ENCODE measurements at places on chromosomes 11 and 22. TPM values are rescaled to one million over a fixed set of nuclear protein-coding genes. Genes with fewer than 3 reads are reported as not detected.

DNA sequence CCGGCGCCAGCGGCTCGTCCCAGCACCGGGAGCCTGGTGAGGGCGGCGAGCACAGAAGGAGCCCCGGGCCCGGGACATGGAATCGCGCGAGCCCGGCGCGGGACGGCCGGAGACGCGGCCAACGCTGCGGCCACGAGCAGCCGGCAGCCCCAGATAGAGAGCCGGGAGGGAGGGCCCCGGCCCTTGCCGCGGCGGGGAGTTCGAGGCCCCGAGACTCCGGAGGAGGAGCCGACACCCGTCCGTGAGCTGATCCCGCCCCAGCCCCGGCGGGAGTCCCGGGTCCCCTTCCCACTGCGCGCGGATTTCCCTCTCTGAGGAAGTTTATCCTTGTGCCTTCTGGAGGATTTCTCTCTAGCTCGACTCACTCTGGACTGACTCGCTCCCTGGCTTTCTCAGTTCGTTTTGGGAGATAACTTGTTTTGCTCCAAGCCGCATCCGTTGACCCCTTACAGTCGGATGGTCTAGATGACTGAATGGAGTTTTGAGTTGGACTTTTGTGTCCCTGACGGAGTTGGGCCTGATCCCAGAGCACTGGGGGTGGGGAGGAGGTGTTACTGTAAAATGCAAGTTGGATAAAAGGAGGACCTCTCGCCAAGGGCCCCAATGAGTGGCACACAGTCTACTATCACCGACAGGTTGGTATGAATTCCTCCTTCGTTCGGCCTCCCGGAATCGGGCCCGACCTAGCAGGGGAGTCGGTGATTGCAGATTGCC is 585 bp downstream of the ARHGEF12 start:
- no peak for DNase-seq

GRCh38 chr11:63942803-63943202 is 4.0 kb downstream of the NAA40 start:
- no peak for DNase-seq

GRCh38 chr11:2752923-2753322 is 53.1 kb upstream of the KCNQ1OT1 start:
- DNase-seq, result no peak

GRCh38 chr11:25981998-25982397 is 349.9 kb upstream of the ANO3 start:
- DNase-seq, result peak; percentile 48

DNA sequence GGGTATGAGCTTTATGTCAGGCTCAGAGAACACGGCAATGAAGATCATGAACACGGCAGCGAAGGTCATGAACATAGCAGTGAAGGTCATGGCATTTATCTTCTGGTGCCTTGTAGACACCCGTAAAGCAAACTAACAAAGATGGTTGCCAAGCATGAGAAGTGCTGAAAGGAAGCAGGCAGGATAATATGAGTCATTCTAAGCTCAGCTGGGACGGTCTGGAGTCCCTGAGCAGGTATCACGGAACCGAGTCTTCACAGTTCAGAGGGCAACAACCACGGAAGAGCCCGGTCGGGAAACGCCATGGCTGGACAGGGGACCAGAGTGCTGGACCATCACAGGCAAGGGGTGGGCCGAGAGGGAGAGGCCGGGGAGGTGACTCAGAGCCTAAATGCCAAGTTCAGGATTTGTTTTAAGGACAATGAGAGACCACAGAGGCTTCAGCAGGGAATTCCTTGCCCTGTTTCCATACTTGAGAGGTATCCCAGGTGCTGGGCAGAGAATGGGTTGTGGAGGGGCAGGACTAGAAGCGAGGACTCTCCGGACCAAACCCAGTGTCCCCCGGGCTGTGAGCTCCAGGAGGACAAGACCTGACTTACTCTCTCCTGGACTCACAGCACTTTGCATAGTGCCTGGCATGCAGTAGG is 13.1 kb upstream of the MS4A10 start:
- DNase-seq, result no peak

DNA sequence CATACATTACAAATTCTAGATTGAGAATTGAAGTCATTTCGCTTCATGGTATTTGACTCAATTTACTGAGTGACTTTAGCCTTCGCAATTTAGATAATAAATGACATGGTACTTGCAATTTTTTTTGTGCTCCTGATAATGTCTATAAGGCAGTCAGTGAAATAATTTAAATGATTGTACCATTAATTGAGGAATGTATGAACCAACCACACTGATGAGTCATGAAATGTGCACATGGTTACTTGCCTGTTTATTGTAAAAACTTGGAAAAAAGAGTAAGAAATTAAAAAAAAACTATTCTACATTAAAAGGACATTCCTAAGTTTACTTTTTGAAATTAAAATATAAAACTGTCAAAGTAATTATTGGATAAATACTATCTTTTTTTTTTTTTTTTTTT is 43.3 kb downstream of the DNAJC24 start:
- no peak for DNase-seq

GRCh38 chr11:66491315-66491935 is 11.2 kb downstream of the DPP3 start:
- DNase-seq, result no peak

- DNase-seq, result no peak
Observed at GRCh38 chr11:65504674-65505465, 6.0 kb downstream of the MALAT1 start.

DNA sequence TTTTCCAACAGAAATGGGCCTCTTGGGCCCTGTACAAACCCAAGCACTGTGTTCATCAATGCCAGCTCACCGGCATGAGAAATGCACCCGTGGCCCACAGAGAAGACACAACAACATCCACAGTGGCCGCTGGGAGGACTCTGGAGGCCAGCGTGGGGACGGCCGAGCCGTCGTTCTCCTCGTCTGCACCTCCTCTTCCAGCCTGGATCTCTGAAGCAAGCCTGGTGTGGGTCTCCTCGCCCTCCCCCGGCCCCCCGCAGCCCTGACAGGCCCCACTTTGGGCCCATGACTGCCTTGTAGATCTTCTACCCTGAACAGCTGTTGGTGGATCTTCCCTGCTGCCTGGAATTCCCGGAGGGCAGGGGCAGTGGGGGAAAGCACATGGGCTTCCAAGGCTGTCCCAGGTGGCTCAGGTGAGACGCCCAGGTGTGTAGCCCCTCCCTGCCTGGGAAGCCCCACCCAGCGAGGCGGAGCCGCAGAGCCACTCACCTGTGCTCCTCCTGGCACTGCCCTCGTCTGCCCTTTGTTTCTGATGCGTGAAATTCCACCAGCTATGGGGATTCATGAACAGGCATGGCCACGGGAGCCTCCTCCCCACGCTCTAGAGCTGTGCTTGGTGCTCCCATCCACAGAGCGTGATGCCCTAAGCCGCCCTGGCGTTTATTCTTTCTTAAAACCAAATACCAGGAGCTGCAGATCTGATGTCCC is 225.9 kb downstream of the BRD1 start:
- DNase-seq, result no peak

DNA sequence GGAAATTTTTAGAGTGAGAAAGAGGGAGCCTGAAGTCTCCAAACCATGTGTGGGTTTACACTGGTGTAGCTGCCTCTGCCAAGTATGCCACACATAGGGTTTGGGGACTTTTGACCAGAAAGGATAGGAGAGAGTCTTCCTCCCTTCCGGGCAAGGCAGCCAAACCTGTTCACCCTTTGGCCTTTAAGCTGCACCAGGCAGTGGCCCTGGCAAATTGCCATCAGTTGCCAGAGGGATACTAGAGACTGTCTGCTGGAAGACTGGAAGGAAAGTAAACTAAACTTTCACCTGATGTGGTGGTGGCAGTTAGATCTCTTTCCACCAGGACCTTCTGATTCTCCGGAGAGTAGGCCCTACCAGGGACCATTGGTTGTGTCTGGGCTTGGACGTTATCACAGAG is 1263.2 kb downstream of the FAM181B start:
- no peak for DNase-seq

DNA sequence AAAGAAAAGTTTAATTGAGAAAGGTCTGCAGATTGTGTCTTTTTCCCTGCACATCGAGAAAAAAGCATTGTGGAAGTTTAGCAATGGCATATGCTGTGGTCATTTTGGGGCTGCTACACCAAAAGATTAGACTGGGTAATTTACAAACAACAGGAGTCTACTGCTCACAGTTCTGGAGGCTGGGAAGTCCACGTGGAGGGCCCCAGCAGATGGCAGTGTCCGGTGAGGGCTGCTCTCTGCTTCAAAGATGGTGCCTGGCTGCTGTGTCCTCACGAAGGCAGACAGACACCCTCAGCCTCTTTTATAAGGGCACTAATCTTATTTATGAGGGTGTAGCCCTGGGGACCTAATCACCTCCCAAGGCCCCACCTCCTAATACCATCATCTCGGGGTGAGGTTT is 21.1 kb downstream of the PHF21B start:
- DNase-seq, result no peak

DNA sequence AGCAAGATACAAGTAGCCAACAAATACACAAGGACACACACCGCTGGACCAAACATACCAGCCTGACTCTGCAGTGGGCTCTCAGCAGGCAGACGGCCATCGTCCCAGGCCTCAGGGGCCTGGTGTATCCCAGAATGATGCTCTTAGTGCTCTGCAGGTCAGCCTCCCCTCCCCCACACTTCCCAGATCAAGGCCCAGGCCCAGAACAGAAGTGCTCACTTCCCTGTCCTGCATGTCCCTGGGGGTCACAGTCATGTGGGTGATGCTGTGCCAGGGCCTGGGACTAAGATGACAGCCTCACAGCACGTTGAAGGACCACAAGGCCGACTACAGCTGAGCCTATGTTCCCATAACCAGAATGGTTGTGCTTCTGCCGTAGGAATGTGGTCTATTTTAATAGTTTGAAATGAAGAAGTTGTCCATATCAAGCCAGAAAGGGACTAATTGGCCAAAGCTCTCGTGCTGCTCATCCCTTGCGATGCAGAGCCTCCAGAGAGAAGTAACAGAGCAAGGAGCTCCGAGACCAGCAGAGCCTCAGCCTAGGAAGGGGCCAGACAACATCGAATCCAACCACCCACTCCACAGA is 48.6 kb downstream of the GAB4 start:
- DNase-seq, result no peak

- DNase-seq, result no peak
Observed at GRCh38 chr22:38613588-38613987, 42.6 kb downstream of the FAM227A start.

DNA sequence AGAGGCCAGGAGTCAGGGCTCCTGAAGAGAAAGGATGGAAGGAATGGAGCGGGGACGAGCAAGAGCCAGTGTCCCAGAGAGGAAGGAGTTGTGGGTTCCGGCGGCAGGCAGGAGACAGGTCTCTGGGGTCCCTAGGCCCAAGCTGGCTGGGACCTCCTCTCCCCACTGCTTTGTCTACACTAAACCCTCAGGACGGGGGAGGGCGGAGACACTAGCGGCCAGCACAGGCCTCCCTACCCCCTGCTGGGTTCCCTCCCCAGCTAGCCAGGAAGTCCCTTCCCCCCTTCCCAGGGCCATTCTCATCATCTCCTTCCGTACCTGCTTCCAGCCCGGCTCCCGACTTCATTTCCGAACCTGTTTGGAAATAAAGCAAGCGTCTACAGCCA is 79.5 kb downstream of the ST3GAL4 start:
- no peak for DNase-seq

DNA sequence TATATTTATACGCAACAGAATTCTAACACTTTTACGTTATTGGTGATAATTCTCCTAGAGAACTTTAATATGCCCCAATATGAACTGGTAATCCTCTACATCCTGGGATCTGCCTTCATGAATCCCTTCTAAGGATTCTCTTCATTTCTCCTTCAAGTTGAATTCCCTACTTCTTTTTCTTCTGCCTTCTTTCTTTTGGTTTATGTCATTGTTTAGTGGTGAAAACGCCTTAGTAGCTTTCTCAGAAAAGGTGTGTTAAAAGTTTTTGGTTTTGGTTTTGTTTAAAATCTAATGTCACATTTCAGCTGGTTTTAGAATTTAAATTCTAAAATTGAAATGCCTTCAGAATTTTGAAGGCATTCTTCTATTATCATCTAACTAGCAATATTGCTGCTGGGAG is 17.7 kb upstream of the RTL6 start:
- no peak for DNase-seq

- DNase-seq, result no peak
Observed at GRCh38 chr11:45252134-45252856, 33.8 kb downstream of the SYT13 start.

DNA sequence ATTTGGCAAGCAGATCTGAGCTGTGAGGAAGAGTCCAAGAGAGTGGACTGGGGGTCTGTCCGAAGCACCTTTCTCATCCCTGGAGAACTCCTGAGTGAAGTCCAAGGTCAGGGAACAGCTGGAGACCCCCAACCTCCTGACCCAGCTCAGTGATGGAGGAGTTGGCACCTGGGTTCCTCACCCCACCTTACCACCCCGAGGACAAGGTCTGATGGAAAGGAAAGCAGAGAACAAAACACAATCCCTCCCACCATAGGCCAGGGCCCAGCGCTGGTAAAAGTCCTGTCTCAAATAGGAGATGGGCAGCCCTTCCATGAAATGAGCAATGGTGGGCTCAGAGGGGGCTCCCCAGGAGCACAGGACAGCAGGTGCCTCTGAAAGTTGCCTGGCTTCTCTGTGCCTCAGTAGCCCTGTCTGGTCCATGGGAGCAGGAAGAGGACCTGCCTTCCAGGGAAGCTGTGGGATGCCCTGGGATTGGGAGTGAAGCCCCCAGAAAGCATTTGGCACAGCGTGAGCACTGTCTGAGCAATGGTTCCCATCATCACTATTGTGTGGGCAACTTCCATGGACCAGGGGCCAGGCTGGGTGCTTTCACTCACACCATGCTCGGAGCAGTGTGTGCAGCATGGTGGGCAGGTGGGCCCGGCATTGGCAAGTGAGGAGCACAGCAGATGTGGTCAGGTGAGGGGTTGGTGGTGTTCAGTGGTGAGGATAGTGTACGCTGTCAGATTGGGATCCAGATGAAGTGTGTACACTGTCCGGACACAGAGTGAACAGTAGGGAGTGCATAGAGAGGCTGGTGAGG is 7.5 kb downstream of the TRIM29 start:
- DNase-seq, result no peak

- DNase-seq, result no peak
Observed at GRCh38 chr11:108824545-108824944, 159.7 kb downstream of the DDX10 start.

- no peak for DNase-seq
Observed at GRCh38 chr11:75894036-75894585, 79.1 kb downstream of the UVRAG start.

- DNase-seq, result no peak
Observed at GRCh38 chr11:112129656-112130055, 34.2 kb downstream of the IL18 start.

RFPL1 gene
- polyA plus RNA-seq, result 0.89 TPM

RASSF10 gene
- polyA plus RNA-seq, result 24.6 TPM

UBQLN3 gene
- polyA plus RNA-seq, result not detected

DDI1 gene
- not detected for polyA plus RNA-seq

OR6Q1 gene
- polyA plus RNA-seq, result not detected

NCR3LG1 gene
- polyA plus RNA-seq, result 0.64 TPM

OR2AG1 gene
- not detected for polyA plus RNA-seq

FOSL1 gene
- 0.30 TPM for polyA plus RNA-seq

AGBL2 gene
- 8.6 TPM for polyA plus RNA-seq

Data from left renal pelvis (tissue), 4 donors.